Activated naive CD4-positive, alpha-beta T cell treated with anti-CD3 and anti-CD28 coated beads, Interleukin-2, amount 50 U/mL, for 16 hours (primary cell): ENCODE measurements at places on chromosomes 16 and 17.

GRCh38 chr17:56478836-56479447 lies 114.6 kb upstream of the NOG start:
- DNase-seq = no peak

GRCh38 chr16:9578459-9578858 lies 487.0 kb downstream of the HAPSTR1 start:
- DNase-seq = no peak

DNA sequence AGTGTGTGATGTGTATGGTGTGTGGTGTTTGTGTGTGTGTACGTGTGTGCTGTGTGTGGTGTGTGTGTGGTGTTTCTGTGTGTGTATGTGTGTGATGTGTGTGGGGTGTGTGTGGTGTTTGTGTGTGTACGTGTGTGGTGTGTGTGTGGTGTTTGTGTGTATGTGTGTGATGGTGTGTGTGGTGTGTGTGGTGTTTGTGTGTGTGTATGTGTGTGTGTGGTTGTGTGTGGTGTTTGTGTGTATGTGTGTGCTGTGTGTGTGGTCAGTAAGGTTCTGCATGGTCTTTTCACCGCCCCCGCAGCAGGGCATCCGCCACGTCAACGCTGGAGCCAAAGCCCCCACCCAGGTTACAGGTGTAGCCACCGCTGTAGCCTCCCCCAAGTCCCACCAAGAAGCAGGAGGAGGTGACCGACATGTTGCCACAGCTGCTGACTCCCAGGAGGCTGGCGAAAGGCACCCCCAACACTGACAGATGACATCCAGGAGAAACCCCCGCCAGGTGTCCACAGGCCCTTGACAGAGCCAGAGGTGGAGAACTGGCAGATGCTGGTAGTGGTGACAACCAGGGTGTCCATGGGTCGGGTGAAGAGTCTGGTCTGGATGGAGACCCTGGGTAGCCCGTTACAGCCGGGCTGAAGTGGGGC lies 9.3 kb upstream of the KRT17 start:
- no peak for DNase-seq

GRCh38 chr17:33515974-33516373 lies 222.9 kb upstream of the ASIC2 start:
- no peak for DNase-seq

GRCh38 chr16:88327561-88328312 lies 55.0 kb upstream of the ZNF469 start:
- DNase-seq = no peak

GRCh38 chr17:9339958-9340357 lies 235.7 kb downstream of the STX8 start:
- no peak for DNase-seq

GRCh38 chr16:86868786-86869185 lies 290.4 kb downstream of the FOXL1 start:
- DNase-seq = no peak

DNA sequence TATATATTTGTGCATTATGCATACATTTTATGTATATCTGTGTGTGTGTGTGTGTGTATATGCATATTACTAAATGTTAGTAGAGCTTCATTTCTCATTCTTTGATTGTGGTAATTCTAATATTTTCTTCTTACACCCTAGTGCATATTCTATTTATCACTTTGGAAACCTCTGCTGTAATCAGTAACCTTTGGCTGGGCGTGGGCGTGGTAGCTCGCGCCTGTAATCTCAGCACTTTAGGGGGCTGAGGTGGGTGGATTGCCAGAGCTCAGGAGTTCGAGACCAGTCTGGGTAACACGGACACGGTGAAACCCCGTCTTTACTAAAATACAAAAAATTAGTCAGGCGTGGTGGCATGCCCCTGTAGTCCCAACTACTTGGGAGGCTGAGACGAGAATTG lies 26.9 kb downstream of the CPSF4L start:
- DNase-seq = no peak

DNA sequence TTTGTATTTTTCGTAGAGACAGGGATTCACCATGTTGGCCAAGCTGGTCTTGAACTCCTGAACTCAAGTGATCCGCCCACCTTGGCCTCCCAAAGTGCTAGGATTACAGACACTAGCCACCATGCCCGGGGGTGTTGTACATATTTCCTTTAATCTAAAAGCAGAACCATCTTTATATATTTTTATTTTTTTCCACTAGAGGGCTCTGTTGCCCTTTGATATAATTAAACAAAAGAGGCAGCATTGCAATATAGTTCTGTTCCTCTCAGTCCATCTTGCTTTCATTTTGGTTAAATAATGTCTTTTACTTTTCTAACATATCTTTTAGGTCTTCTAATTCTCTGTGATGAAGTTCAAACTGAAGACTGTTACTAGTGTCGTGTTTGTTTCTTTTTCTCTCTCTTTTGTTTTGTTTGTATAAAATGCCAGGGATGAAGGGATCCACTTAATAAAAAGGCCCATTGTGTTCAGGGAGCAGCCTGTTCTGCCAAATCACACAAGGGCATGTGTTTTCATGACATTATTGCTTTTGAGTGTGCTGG lies 23.4 kb downstream of the WWOX start:
- no peak for DNase-seq

DNA sequence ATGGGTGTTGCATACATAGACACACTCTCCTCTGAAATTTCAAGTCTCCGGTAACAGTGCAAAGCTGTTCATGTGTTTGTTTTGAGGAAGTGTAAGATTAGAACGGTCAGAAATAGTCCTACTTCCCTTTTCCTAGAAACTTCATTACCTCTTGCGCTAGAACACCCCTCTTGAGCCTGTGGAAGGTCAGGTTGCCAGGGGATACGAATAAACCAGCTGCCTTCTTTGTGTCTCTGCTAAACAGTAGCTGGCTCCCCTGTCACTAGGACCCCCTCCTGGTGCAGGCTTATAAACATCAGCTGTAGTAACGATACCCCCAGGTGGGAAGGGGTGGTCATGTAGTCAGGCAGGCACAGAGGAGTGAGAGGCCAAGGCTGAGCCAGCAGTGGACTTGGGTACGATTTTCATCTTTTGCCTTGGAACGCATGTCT lies 113.4 kb upstream of the RCVRN start:
- DNase-seq = no peak

GRCh38 chr17:60321336-60322055 lies 70.4 kb downstream of the USP32 start:
- no peak for DNase-seq

- DNase-seq = no peak
These were observed 16.0 kb downstream of the ARHGAP17 start for GRCh38 chr16:24999088-24999670.

GRCh38 chr17:9684955-9685621 lies 39.8 kb downstream of the USP43 start:
- no peak for DNase-seq

DNA sequence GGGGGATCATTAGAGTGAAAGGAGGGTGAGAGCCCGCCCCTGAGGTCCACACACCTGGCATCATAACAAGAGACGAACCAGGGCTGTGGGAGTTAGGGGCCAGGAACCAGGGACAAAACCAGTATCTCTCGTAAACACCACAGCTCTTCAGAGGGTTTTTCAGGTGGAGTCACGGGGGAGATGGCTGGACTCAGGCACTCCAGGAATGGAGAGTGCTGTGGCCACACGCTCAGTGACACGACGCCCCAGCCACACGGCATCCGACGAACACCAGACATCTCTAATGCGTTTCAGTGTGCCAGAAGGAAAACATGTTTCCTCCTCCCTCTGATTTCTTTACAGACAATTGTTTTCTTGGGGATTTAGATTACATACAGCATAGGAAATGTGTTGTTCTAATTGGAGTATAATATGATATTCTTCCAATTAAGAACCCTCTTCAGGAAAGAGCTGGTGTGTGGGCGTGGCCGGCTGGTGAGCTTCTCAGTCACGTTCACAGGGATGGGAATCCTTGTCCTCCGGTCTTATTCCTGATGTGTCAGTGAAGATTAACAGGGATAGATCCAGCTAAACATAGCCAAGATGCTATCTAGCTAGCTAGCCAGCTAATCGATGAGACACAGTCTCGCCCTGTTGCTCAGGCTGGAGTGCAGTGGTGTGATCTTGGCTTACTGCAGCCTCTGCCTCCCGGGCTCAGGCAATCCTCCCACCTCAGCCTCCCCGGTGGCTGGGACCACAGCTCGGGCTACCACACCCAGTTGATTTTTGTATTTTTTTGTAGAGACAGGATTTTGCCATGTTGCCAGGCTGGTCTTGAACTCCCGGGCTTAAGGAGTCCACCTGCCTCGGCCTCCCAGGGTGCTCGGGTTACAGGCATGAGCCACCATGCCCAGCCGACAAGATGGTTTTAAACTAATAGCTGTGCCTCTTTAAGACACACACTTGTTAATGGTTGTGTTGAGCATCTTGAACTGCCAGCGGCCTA lies 98.6 kb downstream of the BANP start:
- no peak for DNase-seq

GRCh38 chr17:6134721-6135120 lies 64.5 kb downstream of the WSCD1 start:
- DNase-seq = no peak

- no peak for DNase-seq
These were observed 772 bp upstream of the KIF22 start for GRCh38 chr16:29789775-29790182.

DNA sequence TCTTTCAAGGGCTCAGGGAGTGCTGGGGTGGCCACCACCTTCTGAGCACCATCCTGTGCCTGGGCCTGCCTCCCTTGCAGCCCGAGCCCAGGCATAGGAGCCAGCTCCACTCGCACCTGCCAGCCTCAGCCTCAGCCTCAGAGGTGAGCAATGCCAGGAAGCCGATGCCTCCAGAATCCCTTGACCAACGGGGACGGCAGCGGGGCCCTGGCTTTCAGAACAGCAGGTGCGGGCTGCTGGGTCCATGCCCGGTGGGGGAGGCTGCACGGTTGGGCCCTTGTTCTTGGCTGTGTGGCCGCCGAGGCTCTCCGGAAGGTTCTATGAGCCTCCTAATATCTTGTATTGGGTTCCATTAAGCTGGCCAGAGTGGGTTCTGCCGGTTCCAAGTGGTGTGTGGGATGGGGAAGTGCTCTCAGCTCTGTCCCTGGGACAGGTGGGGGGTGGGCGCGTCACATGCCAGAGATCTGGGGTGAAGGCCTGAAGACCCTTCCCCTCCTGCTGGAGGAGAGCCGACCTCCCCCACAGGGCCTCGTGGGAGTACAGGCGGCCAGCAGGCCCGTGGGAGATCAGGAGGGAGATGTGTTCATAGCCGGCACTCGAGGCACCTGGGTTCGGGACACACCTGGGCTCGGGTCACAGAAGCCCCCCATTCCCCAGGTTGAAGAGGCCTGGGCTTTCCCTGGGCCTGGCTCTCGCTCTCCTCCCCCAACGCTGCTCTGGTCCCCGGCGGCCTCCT lies 27.0 kb downstream of the NPTX1 start:
- no peak for DNase-seq

GRCh38 chr16:19963301-19963700 lies 78.7 kb upstream of the GPRC5B start:
- no peak for DNase-seq

- DNase-seq = no peak
These were observed 209.4 kb upstream of the FOXF1 start for GRCh38 chr16:86300746-86301481.

DNA sequence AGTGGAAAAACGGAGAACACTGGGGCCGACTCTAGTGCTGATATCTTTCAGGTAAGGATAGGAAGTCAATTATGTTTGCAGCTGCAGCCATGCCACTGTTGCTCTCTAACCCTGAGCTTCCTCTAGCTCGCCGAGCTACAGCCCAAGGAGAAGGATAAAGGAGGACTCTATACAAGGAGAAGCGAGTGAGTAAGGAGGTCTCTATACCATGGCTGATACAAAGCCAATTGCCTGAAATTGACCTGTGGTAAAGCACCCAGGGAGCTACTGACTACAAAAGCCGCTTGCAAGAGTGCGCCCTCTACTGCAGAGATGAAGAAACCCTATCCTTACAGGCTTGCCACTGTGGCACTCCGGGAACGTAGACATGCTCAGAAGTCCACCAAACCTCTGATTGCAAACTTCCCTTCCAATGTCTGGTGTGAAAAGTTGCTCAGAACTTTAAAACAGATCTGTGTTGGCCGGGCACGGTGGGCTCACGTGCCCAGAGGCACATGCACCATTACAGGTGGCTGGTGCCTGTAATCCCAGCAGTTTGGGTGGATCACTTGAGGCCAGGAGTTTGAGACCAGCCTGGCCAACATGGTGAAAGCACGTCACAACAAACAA lies 10.8 kb upstream of the SLC46A1 start:
- peak; percentile 55 for DNase-seq

DNA sequence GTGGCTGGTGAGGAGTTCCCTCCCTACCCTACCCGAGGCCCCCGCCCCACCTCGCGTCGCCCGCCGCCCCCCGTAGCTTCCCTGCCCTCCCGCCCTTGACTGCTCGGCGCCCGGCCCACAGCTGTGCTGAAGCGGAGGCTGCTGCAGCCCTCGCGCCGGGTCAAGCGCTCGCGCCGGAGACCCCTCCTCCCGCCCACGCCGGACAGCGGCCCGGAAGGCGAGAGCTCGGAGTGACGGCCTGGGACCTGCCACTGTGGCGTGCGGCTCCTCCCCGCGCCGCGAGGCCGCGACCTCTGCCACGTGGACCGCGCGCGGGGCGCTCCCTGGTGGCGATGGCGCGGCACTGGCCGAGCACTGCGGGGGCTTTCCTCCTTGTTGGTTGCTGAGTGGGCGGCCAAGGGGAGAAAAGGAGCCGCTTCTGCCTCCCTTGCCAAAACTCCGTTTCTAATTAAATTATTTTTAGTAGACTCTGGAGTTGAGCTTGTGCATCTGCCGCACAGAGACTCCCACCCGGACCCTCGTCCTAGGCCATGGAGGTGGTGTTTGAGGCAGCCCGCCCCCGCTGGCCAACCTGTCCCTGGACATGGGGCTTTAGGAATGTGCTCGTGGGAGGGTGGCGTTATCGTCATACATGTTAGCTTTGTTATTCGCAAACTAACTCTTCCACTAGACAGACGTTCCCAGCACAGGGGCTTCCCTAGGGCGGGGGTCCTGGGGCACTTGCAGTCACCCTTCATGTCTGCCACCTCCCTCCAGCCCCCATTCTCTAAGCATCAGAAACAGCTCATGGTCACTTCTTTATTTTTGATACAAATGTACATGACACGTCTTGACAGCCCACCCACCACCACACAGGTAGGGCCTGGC lies 4.4 kb downstream of the TP53I13 start:
- DNase-seq = peak; percentile 64

GRCh38 chr17:63035271-63035670 lies 69.2 kb downstream of the TANC2 start:
- DNase-seq = no peak

DNA sequence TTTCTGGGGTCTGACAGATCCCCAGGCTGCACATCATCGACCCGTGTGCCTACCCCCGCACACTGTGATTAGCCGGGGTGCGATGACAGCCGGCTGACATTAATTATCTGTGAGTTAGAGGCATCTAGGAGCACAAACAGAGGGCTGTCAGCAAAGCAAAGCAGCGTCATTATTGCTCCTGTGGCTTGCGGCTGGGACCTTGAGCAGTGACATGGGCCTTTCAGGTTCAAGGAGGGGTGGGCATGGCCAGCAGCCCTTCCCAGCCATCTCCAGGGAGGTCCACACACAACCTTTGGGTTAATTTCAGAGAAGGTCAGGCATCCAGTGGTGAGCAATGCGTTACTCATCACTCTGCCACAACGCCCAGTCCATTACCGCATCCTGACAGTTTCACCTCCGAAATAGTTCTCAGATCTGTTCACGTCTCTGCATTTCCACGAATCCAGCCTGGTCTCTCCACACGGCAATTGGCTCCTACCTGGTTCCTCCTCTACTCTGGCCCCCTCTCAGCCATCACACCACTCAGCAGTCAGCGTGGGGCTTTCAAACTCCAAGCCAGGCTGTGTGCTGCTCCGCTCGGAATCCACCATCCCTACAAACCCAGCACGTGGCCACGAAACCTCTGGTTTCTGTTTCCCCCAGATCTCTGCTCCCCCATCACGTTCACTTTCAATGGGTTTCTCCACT lies 249.7 kb upstream of the C16orf82 start:
- DNase-seq = no peak

GRCh38 chr17:49397586-49397985 lies 17.1 kb downstream of the PHB1 start:
- no peak for DNase-seq
